HT1080 (cell line): ENCODE measurements at places on chromosomes 1 and 21.

DNA sequence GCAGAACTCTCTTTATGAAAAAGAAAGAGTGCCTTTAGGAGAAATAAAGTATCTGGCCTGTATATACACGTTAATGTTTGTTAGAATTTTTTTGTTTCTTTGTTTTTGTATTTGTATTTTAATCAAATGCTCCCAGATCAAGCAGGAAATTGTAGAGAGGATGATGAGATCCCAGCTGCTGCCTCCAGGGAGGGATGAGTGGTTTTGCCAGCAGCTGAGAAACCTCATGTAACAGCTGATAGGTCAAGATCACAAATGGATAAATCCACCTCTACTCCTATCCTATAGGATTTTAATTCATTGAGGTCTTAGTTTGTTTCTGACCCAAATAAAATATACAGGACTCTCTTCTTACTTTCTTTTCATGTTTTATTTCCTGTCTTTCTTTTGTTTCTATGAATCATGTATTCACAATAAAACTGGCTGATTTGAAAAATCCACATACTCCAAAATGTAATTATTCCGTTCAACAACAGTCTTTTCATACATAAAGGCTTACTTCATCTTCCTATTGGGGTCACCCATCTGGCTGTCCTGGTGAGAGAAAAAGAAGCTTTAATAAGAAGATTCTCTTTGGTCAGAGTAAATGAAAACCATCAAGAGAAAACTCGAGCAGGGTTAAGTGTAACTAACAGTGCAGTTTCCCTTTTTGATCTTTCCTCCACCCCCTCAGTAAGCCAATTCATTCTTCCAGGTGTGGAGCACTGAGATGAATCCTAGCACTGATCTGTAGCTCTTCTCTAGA lies 129.3 kb upstream of the PLPPR5 start:
- DNase-seq: no peak

- DNase-seq: peak; percentile 7
These were observed 14.7 kb upstream of the HMGB4 start for GRCh38 chr1:33849211-33849610.

DNA sequence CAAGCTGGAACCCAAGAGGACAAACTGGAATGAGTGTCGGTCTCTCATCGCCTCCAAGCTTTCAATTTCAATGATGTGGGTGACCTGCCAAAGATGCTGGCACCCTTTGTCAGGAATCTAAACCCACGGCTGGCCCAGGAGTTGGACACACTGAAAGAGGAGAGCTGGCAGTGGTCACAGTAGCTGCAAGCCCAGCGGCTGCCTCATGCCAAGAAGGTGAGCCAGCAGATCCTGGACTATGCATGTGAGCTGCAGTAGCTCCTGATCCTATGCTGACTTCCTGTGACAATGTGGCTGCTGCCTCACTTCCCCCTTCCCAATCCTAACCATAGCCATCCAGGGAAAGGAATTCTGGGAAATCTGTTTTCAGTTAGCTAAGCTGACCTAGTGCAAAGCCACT lies 117.0 kb upstream of the VAV3 start:
- DNase-seq: peak; percentile 66

DNA sequence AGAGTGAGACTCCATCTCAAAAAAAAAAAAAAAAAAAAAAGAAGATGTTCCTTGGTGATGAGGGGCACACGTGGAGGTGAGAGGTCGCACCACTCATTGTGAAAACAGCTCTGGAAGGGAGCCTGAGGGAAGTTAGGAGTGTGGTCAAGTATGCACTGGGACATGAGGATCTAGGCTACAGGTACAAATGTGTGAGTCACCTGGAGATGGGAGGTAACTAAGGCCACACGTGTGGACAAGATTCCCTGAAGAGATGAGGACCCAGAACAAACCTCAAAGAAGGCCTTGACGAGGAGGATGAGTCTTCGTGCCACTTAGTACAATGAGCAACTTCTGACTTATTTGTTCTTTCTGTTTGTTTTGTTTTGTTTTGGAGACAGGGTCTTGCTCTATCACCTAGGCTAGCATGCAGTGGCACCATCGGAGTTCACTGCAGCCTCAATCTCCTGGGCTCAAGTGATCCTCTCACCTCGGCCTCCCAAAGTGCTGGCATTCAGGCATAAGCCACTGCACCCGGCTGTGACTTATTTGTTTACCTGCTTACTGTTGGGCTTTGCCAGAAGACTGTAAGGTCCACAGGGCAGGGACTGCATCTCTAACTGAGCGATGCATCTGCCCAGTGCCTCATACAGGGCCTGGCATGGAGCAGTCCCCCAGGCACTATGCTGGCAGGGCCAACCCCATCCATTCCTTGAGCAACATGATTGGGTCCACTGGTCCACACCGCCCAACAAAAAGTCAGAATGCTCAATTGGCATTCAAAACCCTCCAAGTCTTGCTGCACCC lies 6.4 kb downstream of the ASAP3 start:
- DNase-seq: no peak

DNA sequence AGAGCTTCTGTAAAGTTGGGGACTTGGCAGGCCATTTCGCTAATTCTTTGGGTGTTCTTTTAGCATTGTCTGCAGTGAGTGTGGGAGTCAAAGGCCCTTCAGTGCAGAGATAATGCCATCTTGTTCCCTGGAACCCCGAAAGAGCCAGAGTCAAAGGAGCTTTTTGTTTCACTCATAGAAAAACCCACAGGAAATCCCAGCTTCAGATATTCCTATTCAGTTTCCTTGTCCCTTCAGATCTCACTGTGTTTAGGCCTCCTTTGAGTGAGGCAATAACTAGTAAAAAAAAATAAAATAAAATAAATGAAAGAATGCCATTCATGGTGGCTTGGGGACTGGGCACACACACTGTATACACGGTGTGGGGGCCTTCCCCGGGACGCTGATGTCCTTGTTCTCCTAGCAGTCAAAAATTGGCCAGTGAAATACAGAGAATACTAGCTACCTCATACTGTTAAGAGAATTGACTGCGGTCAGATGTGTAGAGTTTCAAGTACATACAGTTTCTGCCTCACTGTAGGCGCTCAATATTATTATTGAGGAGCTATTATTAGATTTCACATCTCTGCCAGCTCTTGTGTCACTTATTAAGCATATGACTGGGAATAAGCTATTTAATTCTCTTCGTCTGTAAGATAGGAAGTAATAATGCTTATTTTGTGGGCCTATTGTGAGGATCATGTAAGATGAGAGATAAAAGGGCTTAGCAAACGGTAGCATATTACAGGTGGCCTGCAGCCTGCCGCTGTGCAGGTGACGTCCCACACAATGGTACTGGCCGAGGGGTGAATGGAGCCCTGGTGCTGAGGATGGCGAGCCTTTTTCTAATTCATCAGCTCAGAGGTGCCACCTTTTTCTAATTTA lies 16.7 kb downstream of the DISC1 start:
- no peak for DNase-seq

- DNase-seq: peak; percentile 92
These were observed 6.6 kb upstream of the ETV3L start for GRCh38 chr1:157105988-157106812.

DNA sequence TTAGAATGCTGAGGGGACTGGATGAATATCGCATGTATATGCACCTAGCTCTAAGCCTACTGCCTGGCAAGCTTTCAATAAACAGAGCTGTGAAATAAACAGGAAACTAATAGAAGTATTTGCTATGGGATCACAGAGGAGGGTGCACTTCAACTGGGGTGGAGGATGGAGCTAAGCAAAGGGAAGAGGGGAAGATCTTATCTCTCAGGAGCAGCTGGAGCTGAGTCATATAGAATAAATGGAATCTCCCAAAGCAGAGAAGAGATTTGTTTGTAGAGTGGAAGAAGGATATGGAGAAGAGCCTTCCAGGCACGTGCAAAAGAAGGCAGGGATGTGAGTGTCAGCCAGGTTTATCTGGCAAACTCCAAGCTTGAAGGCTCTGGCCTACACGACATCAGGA lies 17.0 kb upstream of the KCNA10 start:
- DNase-seq: no peak

DNA sequence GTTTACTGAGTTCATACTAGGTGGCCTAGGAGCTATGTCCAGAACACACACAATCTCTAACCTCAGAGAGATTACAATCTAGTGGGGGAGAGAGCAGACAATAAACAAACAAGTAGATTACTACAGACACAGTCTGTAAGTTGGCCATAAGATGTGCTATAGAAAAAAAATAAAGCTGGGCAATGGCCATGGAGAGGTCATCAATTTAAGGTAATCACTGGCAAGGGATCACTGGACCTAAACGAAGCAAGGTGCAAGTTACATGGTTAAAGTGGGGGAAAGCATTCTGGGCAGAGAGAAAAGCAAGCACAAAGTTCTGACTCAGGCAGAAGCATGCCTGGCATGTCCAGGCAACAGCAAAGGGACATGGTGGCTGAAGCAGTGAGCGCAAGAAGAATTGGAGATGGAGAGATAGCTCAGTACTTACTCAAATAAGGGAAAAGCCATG lies 147.0 kb downstream of the RERE start:
- DNase-seq: no peak

DNA sequence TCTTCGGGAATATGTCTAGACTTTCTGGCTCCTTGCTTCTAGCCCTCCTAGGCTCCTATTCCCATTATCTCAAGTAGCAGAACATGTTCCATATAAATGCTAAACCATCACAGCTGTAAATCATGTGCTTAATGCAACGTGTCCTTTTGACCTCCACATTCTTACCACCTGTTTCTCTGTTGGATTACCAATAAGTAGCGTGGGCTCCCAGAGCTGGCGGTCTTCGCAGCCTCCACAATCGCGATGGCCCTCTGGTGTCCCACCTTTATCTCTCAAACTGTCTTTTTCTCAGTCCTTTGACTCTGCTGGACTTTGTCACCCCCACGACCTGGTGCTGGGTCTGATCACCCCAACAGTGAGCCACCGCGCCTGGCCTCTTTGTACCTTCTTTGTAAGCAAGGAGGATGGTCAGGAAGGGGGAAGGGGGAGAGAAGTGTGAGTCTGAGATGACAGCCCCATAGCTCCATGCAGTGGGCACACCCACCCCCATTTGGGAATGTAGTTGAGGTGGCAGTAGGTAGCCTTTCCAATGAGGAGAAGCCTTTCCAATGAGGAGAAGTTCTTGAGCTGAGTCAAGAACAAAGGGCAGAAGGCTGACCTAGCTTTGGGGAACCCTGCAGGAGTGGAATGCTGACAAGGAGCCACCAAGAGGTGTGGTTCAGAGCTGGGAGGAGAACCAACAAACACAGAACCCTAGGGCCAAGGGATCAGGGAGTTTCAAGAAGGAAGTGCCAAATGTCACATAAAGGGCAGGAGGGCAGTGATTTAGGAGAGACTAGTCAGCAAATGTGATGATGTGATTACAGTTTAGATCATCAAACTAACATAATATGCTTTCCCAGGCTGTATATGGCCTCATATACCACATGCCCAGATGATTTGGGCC lies 14.2 kb downstream of the TRAF5 start:
- no peak for DNase-seq

GRCh38 chr1:244241438-244241837 lies 190.4 kb downstream of the ZBTB18 start:
- DNase-seq: no peak

DNA sequence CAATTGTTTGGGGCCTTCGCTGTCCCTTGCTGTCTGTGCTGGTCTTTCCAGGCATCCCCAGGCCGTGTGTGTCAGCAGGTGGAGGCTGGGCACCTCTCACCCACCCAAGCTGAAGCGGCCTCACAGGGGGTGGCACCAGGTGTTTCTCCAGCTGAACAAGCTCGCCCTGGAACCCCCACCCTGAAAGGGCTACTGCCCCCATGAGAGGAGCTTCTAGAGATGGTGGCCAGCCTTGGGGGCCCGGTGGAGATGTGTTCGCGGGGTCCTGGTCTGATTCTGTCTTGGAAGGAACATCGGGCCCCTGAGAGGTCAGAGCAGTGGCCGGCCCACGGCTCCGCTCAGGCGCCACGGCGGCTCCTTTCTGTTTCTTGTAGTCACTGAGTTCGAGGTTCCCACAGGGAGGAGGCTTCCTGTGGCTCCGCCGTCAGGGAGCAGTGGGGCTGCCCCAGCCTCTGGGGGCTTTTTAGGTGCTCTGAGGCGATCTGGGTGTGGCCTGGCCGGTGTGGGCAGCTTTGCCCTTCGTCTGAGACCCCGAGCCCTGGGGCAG lies 46.9 kb downstream of the SKI start:
- no peak for DNase-seq

- peak; percentile 38 for DNase-seq
These were observed 83.3 kb downstream of the LACTBL1 start for GRCh38 chr1:22889213-22889827.

GRCh38 chr1:19695772-19696171 lies 31.1 kb downstream of the HTR6 start:
- no peak for DNase-seq

- no peak for DNase-seq
These were observed 7.3 kb upstream of the GIPC2 start for GRCh38 chr1:78038491-78038939.

- no peak for DNase-seq
These were observed 8.4 kb upstream of the XKR8 start for GRCh38 chr1:27951396-27951795.

DNA sequence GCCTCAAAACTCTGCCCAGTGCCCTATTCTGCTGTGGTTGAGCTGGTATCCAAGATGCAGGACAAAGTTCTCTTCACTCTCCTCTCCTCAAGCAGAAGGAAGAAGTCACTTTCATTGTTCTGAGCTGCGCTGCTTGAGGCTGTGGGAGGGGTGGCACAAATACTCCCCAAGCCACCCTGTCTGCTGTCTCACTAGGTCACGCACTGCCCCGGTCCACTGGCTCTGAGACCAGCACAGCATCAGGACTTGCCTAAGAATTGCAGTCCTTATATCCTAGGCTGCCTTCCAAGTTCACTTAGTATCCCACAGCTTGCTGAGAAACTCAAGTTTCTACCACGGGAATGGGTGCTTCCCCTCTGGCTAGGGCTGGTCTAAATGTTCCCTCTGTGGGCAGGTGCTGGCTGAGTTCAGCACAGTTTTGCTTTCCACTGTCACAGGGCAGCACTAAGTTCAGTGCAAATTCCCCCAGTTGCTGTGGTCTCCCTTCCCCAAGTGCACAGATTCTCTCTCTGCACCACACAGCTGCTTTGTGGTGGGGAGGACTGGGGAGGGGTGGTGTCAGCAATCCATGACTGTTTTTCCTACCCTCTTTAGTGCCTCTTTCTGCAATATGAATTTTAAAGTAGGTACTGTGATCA lies 32.4 kb downstream of the SLC9C2 start:
- DNase-seq: no peak

DNA sequence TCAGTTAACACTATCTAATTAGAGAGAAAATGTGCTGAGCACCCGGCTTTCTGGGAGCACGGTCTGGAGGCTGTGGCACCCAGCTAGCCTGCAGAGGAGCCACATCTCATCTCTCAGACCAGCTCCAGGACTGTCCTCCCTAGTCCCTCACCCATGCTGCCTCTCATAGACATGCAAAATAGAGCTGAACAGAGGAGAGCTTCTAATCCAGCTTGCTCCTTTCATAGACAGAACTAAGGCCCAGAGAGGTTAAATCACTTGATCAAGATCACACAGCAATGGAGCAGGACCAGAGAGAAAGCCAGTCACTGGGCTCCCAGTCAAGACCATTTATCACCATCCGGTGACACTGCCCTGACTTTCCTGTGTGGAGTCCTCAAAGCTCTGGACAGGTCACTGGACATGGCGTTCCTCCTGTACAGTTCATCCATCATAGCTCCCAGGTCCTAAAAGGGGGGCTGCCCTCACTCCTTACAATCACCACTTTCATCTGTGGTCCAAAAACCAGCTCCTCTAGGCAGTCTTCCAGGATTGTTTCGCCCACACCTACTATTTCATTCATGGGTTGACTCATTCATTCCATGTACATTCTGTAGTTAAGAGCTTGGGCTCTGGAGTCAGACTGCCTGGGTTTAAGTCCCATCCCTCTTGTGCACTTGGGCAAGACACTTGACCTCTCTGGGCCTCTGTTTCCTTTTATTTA lies 8.8 kb upstream of the CAMK2N1 start:
- peak; percentile 92 for DNase-seq

GRCh38 chr1:204080163-204080903 lies 7.4 kb downstream of the SOX13 start:
- DNase-seq: peak; percentile 72

- no peak for DNase-seq
These were observed 36.1 kb upstream of the CACYBP start for GRCh38 chr1:174963529-174964125.
